ENCODE measurements at places on chromosomes 12 and 14.

- no peak overlapping the region for H3K4me3 ChIP-seq
- H3K27me3 ChIP-seq = no peaks in the 10 kb centered on the region
- no peak for DNase-seq
- H3K36me3 ChIP-seq = no peaks in the 10 kb centered on the region
- no peaks in the 10 kb centered on the region for H3K4me1 ChIP-seq
Measured at GRCh38 chr12:21369141-21369980, 3.3 kb upstream of the IAPP start.

DNA sequence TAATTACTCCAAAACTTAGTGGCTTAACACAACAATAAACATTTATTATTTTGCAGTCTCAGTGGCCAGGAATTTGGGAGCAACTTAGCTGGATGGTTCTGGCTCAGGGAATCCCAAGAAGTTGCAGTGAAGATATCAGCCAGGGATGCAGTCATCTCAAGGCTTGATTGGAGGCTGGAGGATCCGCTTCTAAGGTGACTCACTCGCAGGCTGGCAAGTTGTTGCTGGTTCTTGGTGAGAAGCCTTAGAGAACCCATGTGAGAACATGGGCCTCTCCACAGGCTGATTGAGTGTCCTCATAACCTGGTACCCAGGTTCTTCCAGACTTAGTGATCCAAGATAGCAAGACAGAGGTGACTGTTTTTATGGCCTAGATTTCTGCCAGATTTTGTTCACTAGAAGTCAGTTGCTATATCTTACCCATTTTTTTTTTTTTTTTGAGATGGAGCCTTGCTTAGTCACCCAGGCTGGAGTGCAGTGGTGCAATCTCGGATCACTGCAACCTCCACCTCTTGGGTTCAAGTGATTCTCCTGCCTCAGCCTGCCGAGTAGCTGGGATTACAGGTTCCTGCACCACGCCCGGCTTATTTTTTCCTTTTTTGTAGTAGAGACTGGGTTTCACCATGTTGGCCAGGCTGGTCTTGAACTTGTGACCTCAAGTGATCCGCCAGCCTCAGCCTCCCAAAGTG lies 32.5 kb downstream of the BRMS1L start:
- no peak for DNase-seq
- no peak overlapping the region for H3K27ac ChIP-seq
- no peaks in the 10 kb centered on the region for H3K36me3 ChIP-seq
- H3K4me1 ChIP-seq = peaks cover 28% of the 10 kb centered on the region
- H3K4me3 ChIP-seq = no peak overlapping the region

GRCh38 chr14:101001311-101002069 lies 98.0 kb upstream of the RTL1 start:
- no peaks in the 10 kb centered on the region for H3K36me3 ChIP-seq
- H3K27ac ChIP-seq = no peak overlapping the region
- no peak for DNase-seq
- H3K4me3 ChIP-seq = no peak overlapping the region

GRCh38 chr12:8676651-8677050 lies 14.0 kb upstream of the MFAP5 start:
- H3K27me3 ChIP-seq = no peaks in the 10 kb centered on the region
- H3K36me3 ChIP-seq = no peaks in the 10 kb centered on the region
- H3K4me3 ChIP-seq = no peak overlapping the region
- no peaks in the 10 kb centered on the region for H3K4me1 ChIP-seq
- DNase-seq = no peak

- no peaks in the 10 kb centered on the region for H3K4me1 ChIP-seq
- no peak overlapping the region for H3K27ac ChIP-seq
- DNase-seq = no peak
- no peaks in the 10 kb centered on the region for H3K36me3 ChIP-seq
- no peaks in the 10 kb centered on the region for H3K27me3 ChIP-seq
Measured at GRCh38 chr14:100442036-100442435, 118.9 kb downstream of the SLC25A47 start.

DNA sequence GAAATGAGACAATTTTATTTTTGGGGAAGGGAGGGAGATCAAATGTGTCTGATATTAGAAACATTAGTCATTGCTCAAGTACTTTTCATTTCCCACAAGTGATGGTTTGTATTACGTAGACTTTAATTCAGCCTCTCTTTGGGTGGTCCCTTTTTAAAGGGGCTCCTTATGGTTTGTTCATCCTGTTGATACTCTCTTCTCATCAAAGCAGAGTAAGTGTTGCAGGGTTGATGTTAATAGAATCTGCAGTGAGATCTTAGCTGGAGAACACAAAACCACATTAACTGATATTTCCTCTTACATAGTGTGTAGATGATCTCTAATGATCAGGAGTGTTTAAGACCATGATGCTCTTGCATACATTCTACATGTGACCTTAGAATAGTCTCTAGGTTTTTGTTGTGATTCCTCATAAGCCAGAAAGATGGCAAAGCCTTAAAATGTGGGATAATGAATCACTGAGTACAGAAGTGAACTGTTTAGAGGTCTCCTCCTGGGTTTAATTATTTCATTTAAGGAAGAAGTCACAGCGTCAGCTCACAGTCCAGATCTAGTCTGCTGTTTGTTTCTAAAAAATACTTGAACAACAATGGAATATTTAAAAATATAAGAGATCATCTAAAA lies 87.4 kb upstream of the PTPRR start:
- H3K36me3 ChIP-seq = no peaks in the 10 kb centered on the region
- H3K4me1 ChIP-seq = no peaks in the 10 kb centered on the region
- H3K27me3 ChIP-seq = no peaks in the 10 kb centered on the region
